ENCODE measurements at places on chromosomes 13 and 19.
A peak's percentile ranks its signal among the peaks of the same experiment; 100 is the strongest.

- H3K4me3 ChIP-seq = no peak overlapping the region
- H3K36me3 ChIP-seq = peaks cover 7% of the 10 kb centered on the region
- no peaks in the 10 kb centered on the region for H3K4me1 ChIP-seq
- H3K27ac ChIP-seq = no peak overlapping the region
Measured at GRCh38 chr19:34654796-34655195, 22.2 kb downstream of the SCGB2B2 start.

DNA sequence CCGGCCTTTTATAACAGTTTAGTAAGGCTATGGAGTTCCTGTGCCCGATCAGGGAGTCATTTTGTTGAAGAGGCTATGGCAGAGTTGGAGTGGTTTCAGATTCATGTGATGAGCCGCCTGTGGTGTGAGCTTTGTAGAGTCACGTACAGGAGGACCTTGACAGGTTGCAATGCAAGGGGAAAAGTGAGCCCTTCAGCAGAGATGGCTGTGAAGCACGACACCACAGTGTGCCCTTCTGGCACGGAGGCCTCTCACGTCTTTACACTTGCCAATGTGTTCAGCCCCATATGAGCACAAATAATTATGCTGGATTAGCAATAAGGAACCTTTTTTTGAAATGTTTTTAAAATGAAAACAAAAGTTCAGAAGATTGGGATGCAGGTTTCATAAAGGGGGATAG lies 499.8 kb downstream of the LIG4 start:
- no peaks in the 10 kb centered on the region for H3K27me3 ChIP-seq
- H3K4me3 ChIP-seq = no peak overlapping the region
- no peak overlapping the region for H3K27ac ChIP-seq

- peak overlapping the region; percentile 48 for H3K4me3 ChIP-seq
- H3K27ac ChIP-seq = peak overlapping the region; percentile 63
- H3K36me3 ChIP-seq = no peaks in the 10 kb centered on the region
- peaks cover 54% of the 10 kb centered on the region for H3K4me1 ChIP-seq
- no peaks in the 10 kb centered on the region for H3K27me3 ChIP-seq
Measured at GRCh38 chr19:29620931-29621351, 14.9 kb downstream of the POP4 start.

DNA sequence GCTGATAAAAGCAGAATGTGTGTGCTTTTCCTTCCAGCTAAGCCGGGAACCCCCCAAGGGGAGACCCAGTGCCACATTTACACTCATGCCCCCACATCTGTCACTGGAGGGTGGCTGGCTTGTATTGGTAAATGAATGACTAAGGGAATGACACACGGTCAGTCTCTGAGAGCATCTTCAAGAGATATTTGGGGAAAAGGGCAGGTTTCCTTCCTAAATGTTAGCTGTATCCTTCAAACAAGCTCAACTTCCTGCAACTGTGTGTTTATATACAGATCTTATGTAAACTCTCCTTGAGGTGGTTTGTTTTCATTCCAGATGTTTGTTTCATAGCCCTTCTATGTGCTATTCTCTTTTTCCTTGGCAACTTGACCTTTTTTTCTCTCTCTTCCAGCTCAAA lies 192.6 kb downstream of the COL4A1 start:
- no peak overlapping the region for H3K4me3 ChIP-seq
- peaks cover 2% of the 10 kb centered on the region for H3K4me1 ChIP-seq
- peaks cover 24% of the 10 kb centered on the region for H3K27me3 ChIP-seq
- H3K27ac ChIP-seq = no peak overlapping the region

DNA sequence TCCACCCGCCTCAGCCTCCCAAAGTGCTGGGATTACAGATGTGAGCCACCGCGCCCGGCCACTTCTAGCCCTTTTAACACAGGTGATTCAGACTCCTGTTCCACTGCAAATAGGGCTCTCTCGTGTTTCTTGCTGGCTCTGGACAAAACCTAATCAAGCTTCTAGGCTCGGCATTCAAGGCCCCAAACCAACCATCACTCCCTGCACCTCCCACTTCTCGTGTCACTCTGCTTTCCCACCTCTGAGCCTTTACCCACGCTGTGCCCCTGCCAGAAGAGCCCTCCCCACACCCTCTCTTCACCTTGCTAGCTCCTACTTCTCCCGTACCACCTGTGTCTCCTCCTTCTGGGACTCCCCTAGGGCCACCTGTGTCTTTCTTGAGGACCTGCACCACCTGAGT lies 19.8 kb downstream of the KANK2 start:
- no peak for DNase-seq
- H3K36me3 ChIP-seq = no peaks in the 10 kb centered on the region
- no peak overlapping the region for H3K4me3 ChIP-seq
- no peaks in the 10 kb centered on the region for H3K27me3 ChIP-seq
- peaks cover 9% of the 10 kb centered on the region for H3K4me1 ChIP-seq

GRCh38 chr19:34499155-34499834 lies 17.7 kb downstream of the WTIP start:
- H3K4me3 ChIP-seq = no peak overlapping the region
- no peak overlapping the region for H3K27ac ChIP-seq
- DNase-seq = no peak
- peaks cover 11% of the 10 kb centered on the region for H3K4me1 ChIP-seq

DNA sequence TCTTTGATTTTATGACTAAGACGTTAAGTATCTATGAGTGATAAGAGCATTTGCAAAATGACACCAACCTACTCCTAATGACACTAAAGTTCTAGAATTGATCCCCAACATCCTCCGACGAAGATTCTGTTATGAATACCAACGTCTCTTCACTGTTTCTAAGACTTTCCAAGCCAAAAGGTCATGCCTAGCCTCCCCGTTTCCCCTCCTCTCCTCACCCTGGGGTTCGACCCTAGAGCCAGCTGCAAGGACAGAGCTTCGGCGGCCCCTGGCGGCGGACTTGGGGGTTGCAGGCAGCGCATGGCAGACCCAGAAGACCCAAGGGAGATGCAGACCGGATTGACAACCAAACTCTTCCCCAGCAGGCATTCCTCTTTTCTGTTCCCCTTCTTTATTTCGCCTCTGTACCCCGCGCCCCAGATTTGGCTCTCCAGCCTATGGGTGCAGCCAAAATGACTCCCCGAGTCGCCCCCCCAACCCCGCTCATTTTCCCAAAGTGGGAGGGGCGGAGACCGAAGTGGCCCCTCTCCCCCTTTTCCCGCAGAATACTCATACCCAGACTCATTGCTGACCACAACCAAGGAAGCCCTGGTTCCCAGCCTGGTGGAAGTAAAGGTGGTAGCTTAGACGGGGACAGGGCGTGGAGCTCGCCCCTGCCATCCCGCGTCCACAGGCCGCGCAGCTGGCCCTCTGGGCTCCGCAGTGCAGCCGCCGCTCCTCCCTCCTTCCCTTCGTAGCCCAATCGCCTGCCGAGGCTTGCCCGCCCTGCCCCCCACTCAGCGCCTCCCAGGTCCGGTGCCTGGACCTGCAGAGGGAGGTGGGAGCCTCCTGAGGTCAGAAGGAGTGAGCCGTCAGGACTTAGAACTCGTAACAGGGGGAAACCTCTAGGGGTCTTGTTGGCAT lies 4.1 kb upstream of the EML2 start:
- peak overlapping the region; percentile 99 for H3K27ac ChIP-seq
- DNase-seq = peak; percentile 97
- peak overlapping the region; percentile 98 for H3K4me3 ChIP-seq
- peaks cover 8% of the 10 kb centered on the region for H3K27me3 ChIP-seq

- no peak overlapping the region for H3K27ac ChIP-seq
- peaks cover 3% of the 10 kb centered on the region for H3K36me3 ChIP-seq
- no peaks in the 10 kb centered on the region for H3K27me3 ChIP-seq
- no peak overlapping the region for H3K4me3 ChIP-seq
- peaks cover 21% of the 10 kb centered on the region for H3K4me1 ChIP-seq
- DNase-seq = no peak
Measured at GRCh38 chr19:535017-535835, 3.7 kb downstream of the CDC34 start.

GRCh38 chr19:10762656-10763055 lies 44.8 kb downstream of the DNM2 start:
- no peak overlapping the region for H3K4me3 ChIP-seq
- peaks cover 21% of the 10 kb centered on the region for H3K36me3 ChIP-seq
- H3K4me1 ChIP-seq = peaks cover 64% of the 10 kb centered on the region

- H3K4me3 ChIP-seq = no peak overlapping the region
- no peak for DNase-seq
- no peak overlapping the region for H3K27ac ChIP-seq
- H3K27me3 ChIP-seq = no peaks in the 10 kb centered on the region
Measured at GRCh38 chr19:21519488-21519887, 14.1 kb downstream of the ZNF429 start.

GRCh38 chr19:57615346-57615745 lies 1.3 kb downstream of the ZNF134 start:
- H3K4me3 ChIP-seq = peak overlapping the region; percentile 92
- H3K27me3 ChIP-seq = no peaks in the 10 kb centered on the region
- H3K27ac ChIP-seq = peak overlapping the region; percentile 79
- DNase-seq = no peak

- H3K4me3 ChIP-seq = peak overlapping the region; percentile 30
- peaks cover 42% of the 10 kb centered on the region for H3K27me3 ChIP-seq
- DNase-seq = no peak
- H3K27ac ChIP-seq = no peak overlapping the region
Measured at GRCh38 chr19:15759962-15760565, 22.3 kb downstream of the OR10H3 start.
